ENCODE measurements at places on chromosomes 1 and 21.

DNA sequence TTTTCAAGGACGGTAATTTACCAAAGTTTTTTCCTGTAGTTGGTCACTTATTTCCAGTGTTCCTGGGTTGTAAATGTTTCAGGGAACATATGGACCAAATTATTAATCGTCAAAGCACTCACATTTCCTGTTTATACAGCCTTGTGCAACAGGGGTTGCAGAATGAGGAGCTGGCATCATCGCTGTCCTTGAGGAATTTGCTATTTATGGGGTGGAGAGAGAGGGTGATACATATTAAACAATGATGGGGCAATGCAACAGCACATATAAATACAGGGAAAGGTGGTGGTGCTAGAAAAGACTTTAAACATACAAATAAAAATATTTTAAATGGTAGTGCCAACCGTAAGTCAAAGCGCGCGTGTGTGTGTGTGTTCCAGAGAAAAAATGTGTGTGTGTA is 369.8 kb downstream of the NPHP4 start:
- DNase-seq = no peak

- DNase-seq = no peak
Measured at GRCh38 chr1:27886744-27887143, 14.4 kb downstream of the THEMIS2 start.

DNA sequence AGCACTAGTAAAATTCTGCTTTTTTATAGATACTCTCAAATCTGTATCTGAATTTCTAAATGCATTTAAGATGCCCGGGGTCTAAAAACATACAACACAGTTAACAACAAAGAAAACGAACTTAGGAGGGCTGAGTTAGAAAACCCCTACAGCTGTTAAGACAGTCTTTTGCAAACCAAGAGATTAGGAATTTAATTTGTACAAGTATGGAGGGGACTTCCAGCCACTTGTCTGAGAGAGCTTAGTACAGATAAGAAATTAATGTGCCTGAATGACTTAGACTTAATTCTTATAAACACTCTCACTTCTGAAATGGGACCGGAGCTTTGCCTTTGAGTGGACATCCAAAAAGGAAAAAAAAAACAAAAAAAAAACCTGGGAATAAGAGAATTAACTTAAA is 61.6 kb downstream of the SMYD3 start:
- DNase-seq = no peak

DNA sequence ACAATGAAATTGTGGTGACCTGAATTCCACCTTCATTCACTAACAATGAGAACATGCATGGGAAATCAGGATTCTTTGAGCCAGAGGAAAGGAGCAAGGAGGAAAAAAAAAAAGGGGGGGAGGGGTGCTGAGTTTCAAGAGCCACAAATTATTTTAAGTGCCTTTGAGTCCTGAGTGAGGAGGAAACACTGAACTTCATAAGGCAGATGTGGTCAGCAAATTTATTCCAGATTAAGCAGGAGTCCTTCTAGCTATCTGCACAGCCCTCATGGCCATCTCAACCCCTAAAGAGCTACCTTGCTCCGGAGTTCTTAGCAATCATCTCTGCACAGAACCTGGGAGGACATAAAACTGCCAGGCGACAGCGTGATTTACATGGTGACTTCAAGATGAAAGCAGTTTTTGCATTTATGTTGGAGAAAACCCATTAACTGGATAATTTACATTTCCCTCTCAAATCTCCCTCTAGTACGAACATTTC is 21.7 kb downstream of the ASTN1 start:
- no peak for DNase-seq

DNA sequence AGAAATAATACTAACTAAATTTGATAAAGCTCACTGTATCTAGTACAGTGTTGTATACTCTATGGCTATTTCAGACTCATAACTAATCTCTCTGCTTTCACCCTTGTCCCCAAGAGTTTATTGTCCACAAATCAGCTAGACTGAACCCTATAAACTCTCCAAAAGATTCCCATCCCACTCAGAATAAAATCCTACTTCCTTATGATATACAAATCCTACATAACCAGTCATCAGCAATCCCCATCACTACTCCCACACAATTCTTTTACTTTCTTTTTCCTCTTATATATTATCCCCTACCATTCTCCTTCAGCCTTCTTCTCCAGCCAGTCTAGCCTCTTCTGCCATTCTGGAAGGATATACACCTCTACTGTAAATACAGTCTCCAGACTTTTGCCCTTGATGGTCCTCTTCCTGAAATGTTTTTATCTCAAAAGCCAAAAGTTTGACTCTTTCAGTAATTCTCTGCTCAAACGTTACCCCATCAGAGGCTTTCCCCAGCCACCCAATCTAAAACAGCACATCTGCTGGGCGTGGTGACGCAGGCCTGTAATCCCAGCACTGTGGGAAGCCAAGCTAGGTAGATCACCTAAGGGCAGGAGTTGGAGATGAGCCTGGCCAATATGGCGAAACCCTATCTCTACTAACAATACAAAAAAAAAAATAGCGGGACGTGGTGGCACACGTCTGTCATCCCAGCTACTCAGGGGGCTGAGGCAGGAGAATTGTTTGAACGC is 41.6 kb downstream of the ABL2 start:
- DNase-seq = no peak

DNA sequence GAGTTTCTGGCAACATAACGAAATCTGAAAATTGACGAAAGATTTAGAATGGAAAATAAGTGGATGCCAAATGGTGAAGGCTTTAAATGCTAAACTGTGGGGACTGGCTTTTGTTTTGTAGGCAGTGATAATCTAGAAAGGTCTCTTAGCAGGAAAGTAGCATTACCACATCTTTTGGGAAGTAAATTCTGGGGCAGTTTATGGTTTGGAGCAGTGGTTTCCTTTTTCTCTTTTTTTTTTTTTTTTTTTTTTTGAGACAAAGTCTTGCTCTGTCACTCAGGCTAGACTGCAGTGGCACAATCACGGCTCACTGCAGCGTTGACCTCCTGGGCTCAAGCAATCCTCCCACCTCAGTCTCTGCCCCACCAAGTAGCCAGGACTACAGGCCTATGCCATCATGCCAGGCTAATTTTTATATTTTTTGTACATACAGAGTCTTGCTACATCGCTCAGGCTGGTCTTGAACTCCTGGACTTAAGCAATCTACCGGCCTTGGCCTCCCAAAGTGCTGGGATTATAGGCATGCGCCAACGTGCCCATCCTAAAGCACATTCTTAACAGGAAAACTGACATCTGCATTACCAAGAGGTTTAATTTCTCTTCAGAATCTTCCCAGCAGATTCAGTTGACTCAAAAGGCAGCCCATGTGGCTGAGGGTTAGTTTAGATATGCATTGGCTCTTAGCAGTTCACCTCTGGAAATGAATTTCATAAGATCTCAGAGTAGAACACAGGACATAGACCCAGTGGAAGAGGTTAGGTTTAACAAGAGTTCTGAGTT is 32.9 kb downstream of the C21orf91 start:
- no peak for DNase-seq

GRCh38 chr1:48560116-48560515 is 88.1 kb upstream of the SPATA6 start:
- DNase-seq = no peak

- no peak for DNase-seq
Measured at GRCh38 chr1:76390456-76390855, 315.9 kb downstream of the ST6GALNAC3 start.

DNA sequence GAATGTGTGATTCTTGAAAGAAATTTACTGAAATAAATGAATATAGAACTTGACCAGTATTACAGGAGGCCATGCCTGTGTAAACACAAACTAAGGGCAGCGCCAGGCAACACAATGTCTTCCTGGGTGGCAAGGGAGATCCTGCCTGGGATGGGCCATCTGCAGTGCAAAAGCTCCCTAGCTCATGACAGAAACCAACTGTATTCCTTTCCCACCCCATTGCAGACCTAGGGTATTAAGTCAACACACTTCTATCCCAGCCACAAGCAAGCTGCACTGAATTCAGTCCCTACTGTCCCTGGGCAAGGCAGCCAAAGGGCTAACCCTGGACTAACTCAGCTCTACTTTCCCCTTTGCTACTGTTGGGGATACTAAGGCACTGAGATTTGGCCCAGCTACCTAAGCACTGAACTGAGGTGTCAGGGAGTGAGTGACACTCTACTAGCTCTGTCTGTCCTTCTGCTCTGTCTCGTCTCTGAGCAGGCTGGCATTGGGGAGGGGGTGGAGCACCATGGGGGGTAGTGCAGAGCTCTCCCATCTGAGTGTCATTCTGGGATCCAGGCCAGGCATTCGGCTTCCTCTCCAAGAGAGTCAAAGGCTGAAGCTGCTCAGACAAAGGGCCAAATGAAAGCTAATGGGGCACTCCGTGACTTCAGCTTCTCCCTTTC is 2.5 kb downstream of the INKA2 start:
- no peak for DNase-seq

DNA sequence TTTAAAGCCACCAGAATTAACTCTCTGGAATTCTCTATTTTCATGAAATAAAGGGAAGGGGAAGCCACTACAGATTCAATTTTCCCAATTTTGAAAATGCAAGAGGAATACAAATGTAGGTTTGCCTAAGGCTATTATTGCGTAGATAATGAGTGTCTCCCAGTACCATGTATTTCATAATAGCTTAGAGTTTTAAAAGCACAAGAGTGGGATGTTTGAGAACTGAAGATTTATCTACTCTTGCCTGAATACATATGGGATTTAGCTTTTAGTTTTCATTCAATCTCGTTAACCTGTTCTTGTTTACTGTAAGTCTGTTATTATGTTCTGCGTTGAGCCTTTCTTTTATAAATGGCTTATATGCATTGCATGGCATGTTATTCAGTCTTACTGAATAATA is 795.1 kb downstream of the BRINP3 start:
- DNase-seq = no peak

DNA sequence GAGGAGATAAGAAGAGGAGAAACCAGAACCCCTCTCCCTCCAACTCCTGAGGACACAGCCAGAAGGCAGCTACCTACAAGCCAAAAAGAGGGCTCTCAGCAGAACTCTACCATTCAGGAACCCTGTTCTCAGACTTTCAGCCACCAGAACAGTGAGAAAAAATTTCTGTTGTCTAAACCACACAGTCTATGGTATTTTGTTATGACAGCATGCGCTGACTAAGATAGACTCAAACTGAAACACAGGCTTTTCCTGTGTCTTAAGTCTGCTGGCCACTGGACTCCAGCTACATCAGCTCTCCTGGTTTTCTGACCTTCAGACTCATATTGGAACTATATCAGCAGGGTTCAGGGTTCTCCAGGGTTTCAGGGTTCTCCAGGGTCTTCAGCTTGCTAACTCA is 126.5 kb upstream of the TNFSF4 start:
- DNase-seq = no peak

DNA sequence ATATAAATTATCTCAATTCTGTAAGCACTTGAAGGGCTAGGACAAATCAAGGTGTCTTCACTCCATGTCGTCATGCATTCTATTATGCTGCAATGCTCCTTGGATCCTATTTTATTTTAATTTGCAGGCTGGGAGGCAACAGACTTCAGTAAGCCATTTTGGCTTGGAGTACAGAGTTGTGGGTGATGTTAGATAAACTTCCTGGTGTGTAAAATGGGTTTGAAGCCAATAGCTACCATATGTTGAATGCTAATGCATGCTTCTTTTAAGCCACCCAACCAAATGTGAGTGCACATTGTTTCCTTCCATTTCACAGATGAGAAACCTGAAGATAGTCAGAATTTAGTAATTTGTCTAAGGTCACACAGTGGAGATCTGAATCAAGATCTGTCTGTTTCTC is 482.8 kb downstream of the DISC1 start:
- DNase-seq = no peak

DNA sequence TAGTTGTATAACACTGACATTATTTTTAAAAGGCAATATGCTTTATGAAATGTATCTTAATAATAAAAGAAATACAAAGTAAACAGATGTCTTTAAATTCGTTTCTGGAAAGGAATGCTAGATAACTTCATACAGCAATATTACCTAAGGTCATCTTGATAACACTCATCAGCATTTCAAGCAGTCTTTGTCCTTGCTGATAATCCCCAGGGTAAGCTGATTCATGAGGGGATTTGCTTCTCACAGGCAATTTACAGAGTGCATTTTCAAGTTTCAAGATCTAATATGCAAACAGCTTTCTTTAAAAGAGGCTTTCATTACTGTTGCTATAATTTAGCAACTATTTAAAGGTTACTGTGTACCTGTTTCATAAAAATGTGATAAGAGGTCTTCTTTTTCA is 75.2 kb upstream of the NEK2 start:
- DNase-seq = no peak

- no peak for DNase-seq
Measured at GRCh38 chr1:2642131-2642559, 9.3 kb upstream of the MMEL1 start.

DNA sequence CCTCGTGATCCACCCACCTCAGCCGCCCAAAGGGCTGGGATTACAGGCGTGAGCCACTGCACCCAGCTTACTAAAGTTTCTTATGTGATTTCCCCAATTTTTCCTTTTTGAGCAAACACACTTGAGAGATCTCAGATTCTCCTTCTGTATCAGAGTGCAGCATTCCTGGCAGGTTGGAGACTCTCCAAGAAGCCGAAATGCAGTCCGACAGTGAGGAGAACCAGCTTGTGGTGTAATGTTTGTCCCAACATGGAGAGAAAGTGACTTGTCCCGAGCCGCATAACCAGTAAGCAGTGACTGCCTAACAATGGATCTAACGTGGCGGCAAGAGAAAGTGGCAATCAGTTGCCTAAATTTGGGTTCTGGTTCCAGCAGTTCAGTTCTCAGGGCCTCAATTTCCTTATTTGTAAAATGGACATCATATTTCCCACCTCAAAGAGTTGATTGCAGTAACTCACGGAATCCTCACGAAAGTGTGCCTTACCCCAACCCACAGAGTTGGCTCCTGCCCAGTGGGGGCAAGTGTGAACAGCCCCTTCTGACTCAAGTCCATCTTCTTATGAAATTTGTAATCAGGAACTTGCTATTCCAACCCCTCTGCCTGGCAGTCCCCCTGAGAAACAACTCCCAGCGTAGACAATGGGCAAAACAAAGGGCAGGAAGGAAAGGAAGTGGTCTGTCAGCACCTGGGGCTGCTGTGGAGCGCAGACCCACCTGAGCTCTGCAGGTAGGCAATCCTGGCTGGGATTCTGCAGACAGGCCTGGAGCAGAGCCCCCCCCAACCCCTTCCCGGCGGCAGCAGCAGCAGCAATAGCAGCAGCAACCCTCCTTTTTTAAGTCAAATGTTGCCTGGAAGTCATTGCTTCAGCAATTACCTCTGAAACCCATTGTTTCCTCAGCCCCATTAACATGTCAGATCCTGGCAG is 223.6 kb upstream of the POU3F1 start:
- DNase-seq = no peak

DNA sequence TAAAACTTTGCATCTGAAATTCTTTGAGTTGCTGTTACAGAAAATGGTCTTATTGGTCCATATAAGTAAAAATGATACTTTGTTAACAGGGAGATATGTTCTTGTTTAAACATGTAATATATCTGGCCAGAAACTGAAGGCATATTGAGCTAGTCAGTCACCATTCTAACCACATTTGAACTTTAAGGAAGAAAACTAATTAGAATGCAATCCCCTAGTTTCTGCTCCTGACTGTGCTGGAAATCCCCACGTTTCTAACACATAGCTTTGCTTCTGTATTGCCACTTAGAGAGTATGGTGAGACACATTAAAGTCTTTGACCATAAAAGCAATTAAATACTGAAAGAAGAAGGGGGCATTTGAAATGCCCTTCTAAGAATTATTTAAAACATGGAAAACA is 32.1 kb upstream of the HIVEP3 start:
- no peak for DNase-seq

All from NCI-H187 (cell line).